ENCODE measurements at places on chromosomes 6 and 20. TPM values are rescaled to one million over a fixed set of nuclear protein-coding genes. Genes with fewer than 3 reads are reported as not detected.

Gene DEFB124
- total RNA-seq = not detected

Gene TRIM10
- not detected for total RNA-seq

Gene LPIN3
- total RNA-seq = 2.9 TPM

Gene KHDRBS2
- total RNA-seq = not detected

Gene CST2
- total RNA-seq = not detected

Gene TXNDC5
- total RNA-seq = 153 TPM

Gene TLDC2
- total RNA-seq = 0.26 TPM

Gene TBC1D22B
- total RNA-seq = 13.5 TPM

Gene TFAP2C
- 92.9 TPM for total RNA-seq

Gene LSM2
- 50.6 TPM for total RNA-seq
